ENCODE measurements at places on chromosomes 12 and 14. TPM values are rescaled to one million over a fixed set of nuclear protein-coding genes. Genes with fewer than 3 reads are reported as not detected.
A peak's percentile ranks its signal among the peaks of the same experiment; 100 is the strongest.

DNA sequence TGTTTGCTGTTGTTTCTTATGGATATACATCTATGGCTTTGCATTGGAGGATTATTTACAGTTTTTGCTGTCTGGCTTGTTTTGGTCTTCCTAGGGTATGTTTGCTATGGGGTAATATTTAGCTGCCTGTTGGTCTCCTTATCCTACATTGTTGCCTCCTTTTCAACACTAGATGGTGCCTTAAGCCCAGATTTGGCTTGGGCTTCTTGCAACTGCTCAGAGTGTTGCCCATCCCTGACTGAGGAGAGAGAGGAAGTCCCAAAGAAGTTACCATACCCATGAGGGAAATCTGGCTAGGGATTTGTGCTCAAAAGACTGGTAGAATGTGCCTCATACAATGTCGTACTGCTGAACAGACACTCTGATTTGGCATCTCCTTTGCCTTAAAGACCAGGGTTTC lies 94.6 kb upstream of the MUCL1 start:
- no peak for DNase-seq

DNA sequence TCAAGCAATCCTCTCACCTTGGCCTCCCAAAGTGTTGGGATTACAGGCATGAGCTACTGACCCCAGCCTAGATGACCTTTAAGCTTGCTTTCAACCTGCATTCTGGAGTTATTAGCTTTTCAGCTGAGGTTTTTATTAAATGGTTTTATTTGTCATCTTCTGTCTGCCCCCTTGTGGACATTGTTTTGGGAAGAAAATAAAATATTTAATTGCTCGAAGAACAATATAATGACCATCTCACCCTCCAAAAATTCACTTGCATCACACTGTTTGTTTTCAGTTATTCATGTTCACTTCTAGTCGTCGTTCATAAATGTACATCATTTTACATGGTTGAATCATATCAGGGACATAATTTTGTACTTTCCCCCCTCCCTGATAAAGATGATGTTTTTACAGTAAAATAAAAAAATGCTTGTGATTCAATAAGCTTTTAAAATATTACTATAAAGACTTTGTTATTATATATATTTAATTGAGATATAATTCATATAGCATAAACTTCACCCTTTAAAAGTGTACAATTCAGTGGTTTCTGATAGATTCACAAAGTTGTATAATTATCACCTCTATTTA lies 10.1 kb upstream of the SPATS2 start:
- DNase-seq, result no peak

GRCh38 chr14:20469890-20470602 lies 840 bp downstream of the PNP start:
- DNase-seq, result peak; percentile 70

DNA sequence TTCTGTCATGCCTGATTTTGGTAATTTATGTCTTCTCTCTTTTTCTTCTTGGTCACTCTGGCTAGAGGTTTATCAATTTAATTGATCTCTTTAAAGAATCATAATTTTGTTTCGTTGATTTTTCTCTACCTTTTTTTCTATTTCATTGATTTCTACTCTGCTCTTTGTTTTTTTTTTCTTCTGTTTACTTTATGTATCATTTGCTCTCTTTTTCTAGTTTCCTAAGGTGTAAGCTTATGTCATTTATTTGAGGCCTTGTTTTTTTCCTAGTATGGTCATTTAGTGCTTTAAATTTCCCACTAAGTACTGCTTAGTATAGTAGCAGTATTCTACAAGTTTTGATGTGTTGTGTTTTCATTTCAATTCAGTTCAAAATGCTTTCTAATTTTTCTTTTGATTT lies 89.6 kb downstream of the BRMS1L start:
- DNase-seq, result no peak

GRCh38 chr12:120737557-120738251 lies 12.1 kb downstream of the ACADS start:
- no peak for DNase-seq

GRCh38 chr12:65277994-65278575 lies 398 bp upstream of the MSRB3 start:
- DNase-seq, result no peak

- no peak for DNase-seq
These were observed 129.1 kb downstream of the TMEM117 start for GRCh38 chr12:43964961-43965360.

- no peak for DNase-seq
These were observed 48.2 kb upstream of the DLK1 start for GRCh38 chr14:100678469-100678828.

GRCh38 chr14:33848009-33848408 lies 102.9 kb downstream of the EGLN3 start:
- DNase-seq, result no peak

- DNase-seq, result no peak
These were observed 29.7 kb downstream of the ZFP36L1 start for GRCh38 chr14:68762953-68763764.

Gene HOXC4
- 3.2 TPM for total RNA-seq

GRCh38 chr14:99077844-99078236 lies 194.2 kb downstream of the BCL11B start:
- no peak for DNase-seq

Gene DDIT3
- total RNA-seq, result 318 TPM

DNA sequence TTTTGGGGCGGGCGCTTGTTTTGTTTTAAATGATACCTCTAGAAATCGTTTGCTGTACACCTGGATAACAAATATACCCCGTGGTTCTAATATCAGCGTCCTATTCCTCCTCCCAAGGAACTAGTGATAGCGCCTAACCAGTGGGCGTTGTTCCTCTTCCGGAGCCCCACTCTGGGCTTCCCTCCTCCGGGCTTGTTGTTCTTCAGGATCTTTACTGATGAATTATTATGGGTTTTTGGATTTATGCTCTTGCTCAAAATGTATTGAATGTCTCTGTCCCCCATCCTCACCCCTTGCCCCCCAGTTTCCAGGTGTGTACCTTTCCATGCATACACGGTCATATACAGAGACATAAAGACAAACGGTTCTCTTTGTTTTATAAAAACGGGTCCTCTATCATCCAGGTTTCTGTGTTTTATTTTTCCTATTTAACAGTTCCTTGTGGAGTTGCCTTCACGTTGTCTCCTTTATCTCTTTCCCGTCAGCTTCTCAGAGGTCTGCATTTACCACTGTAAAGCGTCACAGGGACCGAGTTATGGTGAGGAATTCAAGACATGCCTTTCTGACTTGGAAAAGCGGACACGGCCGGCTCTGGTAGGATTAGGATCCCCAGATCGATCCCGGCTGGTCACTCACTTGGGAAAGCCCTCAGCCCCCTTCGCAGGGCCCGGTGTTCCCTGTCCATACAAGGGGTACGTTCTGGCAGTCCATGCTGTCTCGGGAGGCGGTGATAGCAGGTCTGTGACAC lies 655 bp upstream of the PLEKHG3 start:
- no peak for DNase-seq

Gene KRT75
- not detected for total RNA-seq

Gene KIF5A
- total RNA-seq, result 0.09 TPM

GRCh38 chr14:77848031-77848430 lies 48.1 kb downstream of the ADCK1 start:
- no peak for DNase-seq

DNA sequence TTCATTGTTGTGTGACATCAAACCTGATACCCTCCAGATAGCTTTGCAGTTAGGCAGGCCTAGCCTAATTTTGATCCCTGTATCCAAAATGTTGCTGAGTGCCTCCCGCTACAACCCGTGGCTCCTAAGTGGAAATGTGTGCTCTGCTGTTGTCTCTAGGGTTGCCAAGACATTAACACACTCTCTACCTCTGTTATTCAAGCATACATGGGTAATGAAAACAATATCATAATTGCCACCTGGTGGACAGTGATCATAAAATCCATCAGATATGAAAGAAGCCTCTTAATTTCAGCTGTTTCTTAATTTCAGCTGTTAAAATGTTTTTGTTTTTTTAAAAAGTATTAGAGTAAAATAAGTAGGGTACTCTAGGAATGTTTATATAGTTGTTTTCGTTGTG lies 93.5 kb downstream of the PLEKHA5 start:
- no peak for DNase-seq

Gene SIX6
- not detected for total RNA-seq

DNA sequence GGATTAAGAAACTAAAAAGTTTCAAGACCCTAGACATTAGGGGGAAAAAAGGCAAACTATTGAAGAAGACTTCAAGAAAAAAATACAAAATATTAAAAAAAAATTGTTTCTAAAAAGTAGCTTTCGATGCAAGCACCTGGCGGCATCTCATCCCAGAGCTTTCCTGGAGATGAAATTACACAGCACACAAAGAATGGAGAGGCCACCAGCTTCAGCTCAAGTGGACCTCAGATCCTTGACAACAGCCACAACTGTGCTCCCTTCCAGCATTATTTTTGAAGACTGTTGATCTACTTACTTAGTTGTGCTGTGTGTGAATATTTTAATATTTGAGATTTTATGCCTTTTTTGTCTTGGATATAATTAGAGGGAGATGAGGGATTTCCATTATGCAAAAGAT lies 479.0 kb downstream of the GLT1D1 start:
- DNase-seq, result no peak

- peak; percentile 34 for DNase-seq
These were observed 79.5 kb downstream of the ETV6 start for GRCh38 chr12:11729008-11729407.

- DNase-seq, result no peak
These were observed 4.9 kb downstream of the NFATC4 start for GRCh38 chr14:24372701-24373416.

Gene FAM222A
- 6.6 TPM for total RNA-seq

DNA sequence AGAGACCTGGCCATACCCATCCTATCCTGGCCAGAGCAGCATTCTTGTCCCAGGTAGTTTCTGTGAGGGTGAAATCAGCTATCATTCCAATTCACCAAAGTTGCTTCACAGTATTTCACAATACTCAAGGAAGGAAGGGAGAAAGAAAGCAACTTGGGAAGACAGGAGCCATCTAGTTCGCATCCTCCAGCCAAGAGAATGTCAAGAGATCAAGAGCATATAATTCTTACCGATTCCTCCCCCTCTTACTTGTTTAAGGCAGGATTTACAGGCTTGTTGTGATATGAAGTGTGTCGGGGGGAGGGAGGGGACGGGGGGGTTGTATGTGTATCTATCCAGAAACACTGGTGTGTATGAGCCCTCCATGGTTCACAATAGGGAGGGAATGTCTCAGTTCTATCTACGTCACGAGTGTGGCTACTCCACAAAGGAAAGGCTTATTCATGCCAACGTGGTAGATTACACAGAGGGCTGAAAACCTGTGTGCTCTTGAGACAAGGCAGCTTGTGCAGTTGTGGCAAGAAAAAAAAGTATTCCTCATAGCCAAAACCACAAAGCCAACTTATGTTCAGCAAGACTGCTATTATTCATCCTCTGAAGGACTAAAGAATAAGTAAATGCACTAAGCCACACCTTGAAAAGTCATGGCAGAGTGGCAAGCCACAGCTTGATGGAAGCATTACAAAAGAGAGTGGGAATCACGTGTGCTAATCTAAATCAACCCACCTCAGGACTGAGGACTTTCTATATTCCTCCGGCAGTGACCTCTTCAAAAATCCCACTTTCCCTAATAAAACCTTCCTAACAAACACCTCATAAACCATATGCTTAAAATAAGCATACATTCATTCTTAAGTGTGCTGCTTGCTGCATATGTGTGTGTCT lies 35.0 kb downstream of the CORO1C start:
- no peak for DNase-seq

GRCh38 chr14:59534361-59534987 lies 42.1 kb downstream of the CCDC175 start:
- DNase-seq, result no peak

Gene TWF1
- total RNA-seq, result 75.5 TPM

GRCh38 chr12:78918268-78918667 lies 53.7 kb downstream of the SYT1 start:
- DNase-seq, result no peak

DNA sequence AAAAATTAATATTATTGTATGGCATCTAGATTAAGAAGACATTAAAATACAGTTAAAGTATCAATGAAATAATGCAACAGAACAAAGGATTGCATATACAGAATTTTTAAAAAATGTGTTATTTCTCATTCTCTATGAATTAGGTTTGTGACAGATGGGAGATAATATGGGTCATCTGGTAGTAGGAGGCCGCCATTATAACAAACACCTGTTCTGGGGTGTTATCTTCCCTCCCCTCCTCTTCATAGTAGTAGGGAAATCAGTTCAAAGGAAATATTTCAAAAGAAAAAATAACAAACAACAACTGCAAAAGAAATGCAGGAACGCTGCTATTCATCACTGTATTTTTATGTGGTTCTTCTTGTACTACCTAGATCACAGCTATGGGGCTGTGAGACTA lies 187.0 kb upstream of the ATP2B1 start:
- DNase-seq, result no peak

DNA sequence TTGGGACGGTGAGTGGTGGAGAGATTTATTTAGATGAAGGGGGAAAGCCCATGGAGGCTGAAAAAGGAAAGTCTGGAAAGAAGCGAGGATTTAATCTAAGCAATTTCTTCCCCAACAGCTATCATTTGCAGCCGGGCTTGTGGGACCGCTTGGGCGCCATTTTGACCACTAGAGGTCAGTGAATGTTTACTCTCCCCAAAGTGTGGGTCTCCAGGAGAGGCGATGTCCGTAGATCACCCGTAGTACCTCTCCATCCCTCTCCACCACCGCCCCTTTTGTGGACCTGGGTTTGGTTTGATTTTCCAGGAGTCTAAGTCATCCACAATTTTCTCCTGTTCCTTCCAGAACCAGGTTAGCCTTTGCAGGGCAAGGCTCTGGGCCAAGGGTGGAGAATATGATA lies 91.2 kb upstream of the PARP11 start:
- DNase-seq, result no peak

DNA sequence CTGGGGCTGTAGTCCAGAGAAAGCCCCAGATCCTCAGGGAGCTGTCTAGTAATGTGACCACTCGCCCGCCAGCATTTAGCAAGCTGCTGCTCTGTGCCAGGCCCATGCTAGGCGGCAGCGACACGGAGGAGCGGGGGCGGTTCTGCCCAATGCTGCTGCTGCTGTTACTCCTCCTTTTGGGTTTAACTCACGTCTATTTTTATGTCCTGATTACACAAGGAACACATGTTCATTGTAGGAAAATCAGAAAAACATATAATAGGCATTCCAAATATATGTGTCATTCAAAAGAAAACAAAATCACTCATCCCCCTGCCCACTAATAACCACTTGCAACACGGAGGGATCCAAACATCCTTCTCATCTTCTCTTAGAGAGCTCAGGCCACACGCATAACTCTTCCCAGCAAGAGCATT lies 30.4 kb downstream of the CCDC92 start:
- no peak for DNase-seq

DNA sequence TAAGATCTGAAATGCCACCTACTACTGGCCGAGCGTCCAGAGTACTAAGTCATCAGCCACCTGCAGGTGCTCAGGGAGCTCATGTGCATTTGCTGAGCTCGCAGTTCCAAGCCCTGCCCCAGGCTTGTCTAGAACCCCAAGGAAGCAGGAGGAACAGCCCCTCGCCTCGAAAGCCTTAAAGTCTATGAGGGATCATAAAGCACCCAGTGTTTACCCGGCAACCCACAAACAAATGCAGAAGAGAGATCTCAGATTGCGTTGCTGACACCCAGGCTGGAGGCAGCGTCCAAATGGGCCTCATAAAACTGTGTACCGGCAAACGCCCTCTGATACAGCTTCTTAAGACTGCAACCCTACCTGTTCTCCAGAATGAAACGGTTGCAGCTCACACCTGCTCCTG lies 6.8 kb downstream of the KDM2B start:
- DNase-seq, result no peak

GRCh38 chr12:120474616-120474960 lies 5.0 kb upstream of the SRSF9 start:
- DNase-seq, result no peak

GRCh38 chr14:105817971-105818711 lies 291.8 kb downstream of the TMEM121 start:
- DNase-seq, result no peak

GRCh38 chr12:104720339-104721038 lies 237.6 kb downstream of the SLC41A2 start:
- peak; percentile 91 for DNase-seq

Measured in natural killer cell (primary cell).